Anterior cingulate cortex (tissue), 58 donors: ENCODE measurements at places on chromosomes 16 and 17.

GRCh38 chr16:4918781-4919251 lies 18.1 kb downstream of the PPL start:
- no peak for DNase-seq

- DNase-seq, result no peak
Observed at GRCh38 chr17:31466096-31466760, 74.8 kb downstream of the RAB11FIP4 start.

DNA sequence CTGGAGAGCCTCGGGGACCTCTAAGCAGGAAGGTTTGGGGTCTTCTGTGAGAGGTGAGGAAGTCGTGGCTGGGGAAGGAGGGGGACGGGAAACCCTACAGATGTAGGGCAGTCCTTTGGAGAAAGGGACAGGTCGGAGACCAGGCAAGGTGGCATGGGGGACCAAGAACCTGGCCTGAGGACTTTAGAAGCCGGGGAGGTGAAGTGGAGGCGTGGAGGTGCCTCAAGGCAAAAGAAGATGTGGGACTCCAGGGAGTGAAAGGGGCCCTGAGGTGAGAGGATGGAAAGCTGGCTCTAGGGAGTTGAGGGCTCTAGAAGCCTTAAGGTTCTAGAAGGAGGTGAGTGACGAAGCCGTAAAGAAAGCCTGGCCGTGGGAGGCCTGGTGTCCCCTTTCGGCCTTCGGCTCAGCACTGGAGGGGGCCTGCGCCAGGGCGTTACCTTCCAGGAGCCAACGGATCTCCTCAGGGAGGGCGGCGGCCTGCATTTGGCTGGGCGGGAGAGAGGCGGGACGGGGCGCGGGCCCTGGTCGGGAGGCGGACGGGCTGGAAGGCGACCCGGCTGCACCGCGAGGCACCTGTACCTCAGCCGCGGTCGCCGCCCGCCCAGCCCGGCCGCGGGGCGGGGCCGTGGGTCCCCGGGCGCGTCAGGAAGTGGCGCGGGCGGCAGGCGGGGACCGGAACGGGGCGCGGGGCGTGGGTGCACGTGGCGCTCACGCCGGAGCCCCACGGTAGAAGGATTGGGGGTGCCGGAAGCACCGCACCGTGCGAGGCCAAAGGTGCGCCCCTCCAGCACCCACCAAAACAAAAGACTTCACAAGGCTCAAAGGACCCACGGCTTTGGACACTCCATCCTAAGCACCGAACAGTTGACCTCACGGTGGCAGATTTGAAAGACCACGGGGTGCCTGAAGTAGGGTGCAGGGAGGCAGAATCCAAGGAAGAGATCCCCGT lies at the start of gene SKAP1:
Gene SKAP1, minus strand, starts transcription at position 577 of the 949 bp plus-strand sequence.
- DNase-seq, result no peak

GRCh38 chr17:76816590-76817135 lies 51.5 kb upstream of the MGAT5B start:
- peak; percentile 49 for DNase-seq

- DNase-seq, result no peak
Observed at GRCh38 chr16:15608398-15609285, 34.3 kb downstream of the MARF1 start.

DNA sequence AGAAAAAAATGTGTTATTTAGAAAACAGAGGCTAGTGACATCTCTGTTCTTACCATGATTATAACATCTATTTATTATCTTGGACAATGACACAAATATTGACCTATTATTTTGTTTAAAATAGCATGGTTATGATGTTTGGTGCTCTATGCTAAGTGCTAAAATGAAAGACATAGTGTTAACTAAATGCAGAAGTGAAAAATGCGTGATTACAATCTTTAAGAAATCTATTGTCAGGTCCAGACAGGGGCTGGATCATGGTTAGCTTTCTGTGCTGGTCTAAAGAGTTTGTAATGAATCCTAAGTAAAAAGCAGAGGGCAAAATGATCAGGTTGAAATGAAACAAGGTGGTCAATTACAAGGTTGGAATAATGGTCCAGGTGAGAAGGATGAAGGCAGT lies 622 bp upstream of the KRT28 start:
- no peak for DNase-seq

DNA sequence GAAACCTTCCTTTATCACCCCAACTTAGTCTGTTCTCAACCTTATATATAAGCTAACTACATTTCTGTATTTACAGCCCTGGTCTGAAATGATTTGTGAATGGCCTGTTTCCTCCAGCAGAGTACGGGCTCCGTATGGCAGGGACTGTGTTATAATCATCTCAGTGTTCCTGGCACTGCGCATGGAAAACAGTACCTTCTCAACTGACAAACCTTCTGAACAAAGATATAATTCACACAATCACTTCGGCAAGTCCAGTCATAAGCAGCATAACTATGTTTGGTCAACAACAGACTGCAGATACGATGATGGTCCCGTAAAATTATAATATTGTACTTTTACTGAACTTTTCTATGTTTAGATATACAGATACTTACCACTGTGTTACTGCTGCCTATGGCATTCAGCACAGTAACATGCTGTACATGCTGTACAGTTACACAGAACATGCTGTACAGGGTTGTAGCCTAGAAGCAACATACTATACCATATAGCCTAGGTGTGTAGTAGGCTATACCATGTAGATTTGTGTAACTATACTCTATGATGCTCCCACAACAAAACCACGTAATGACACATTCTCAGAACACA lies 30.0 kb downstream of the ANKFY1 start:
- DNase-seq, result no peak

DNA sequence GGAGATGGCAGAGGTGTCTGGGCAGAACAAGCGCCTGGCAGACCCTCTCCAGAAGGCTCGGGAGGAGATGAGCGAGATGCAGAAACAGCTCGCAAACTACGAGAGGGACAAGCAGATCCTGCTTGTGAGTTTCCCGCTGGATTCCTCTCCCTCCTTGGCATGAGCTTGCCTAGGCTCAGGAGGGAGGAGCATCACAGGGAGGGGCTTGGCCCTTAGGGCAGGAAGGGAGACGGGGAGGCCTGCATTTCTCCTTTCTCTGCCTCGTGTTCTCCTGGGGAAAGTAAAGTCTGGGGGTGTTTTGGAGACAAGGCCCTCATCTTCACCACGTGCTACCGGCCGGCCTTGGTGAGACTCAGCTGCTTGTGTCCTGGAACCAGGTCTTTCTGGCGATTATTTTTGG lies 18.0 kb upstream of the DBNDD1 start:
- DNase-seq, result no peak

DNA sequence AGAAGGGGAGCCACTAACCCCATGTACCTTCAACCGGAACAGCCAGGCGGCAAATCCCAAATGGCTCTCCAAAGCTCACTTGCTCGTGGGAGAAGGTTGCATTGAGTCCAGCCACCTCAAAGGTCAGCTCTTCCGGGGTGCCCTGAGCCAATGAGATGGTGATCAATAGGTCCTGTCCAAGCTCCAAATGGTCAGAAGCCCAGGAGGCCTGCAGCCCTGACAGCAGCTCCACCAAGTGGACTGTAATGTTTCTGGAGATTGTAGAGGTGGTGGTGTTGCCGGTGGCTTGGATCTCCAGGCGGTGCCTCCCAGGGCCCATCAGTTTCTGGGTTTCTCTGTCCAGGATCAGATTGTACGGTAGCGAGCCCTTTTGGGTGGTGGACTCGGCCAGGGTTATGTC lies 39.9 kb upstream of the BCO1 start:
- DNase-seq, result no peak

- no peak for DNase-seq
Observed at GRCh38 chr17:77854083-77854758, 104.3 kb upstream of the TNRC6C start.

DNA sequence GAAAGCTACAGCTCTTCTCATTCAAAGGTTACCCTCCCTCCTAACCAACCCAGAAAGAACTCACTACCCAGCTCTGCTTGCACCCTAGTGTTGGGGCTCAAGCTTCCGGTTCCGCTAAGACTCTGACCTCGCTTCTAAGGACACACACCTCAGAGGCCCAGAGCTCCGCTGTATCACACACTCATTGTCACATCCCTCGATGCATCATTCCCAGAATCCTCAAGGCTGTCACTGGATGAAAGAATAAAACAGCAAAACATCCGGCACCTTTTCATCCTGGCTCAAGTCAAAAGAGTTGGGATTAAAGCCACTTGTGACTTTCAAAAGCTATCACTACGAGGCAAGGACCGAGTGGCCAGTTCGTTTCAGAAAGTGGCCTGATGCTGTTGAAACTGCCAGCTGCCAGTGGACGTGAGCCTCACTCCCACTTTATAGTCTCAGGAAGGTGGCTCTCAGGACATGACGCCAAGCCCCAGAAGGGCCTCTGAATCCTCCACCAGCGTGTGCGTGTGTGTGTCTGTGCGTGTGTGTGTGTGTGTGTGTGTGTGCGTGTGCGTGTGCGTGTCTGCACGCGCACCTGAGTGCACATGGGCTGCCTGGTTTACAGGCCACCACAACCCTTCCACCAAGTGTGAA lies 29.0 kb downstream of the ZFHX3 start:
- no peak for DNase-seq

DNA sequence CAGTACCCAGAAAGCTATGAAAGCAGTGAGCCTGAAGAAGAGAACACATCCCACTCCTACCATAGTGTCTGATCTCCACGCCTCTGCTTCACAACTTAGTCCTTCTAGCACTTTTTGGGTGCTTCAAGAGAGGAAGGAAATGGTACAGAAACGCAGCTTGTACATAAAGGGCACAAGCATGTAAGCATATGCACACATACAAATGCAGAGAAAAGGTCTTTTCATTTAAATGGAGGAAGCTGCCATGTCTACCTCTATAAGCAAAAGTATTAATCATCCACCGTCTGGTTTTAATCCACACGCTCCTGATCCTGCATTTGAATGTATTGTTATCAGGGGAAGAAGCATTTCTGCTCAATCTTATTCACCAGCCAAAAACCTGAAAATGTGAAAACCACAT lies 100.7 kb downstream of the HIC1 start:
- DNase-seq, result no peak

- no peak for DNase-seq
Observed at GRCh38 chr17:47942568-47942967, 1.2 kb downstream of the PNPO start.

GRCh38 chr17:78174870-78175642 lies 6.7 kb downstream of the SYNGR2 start:
- no peak for DNase-seq

DNA sequence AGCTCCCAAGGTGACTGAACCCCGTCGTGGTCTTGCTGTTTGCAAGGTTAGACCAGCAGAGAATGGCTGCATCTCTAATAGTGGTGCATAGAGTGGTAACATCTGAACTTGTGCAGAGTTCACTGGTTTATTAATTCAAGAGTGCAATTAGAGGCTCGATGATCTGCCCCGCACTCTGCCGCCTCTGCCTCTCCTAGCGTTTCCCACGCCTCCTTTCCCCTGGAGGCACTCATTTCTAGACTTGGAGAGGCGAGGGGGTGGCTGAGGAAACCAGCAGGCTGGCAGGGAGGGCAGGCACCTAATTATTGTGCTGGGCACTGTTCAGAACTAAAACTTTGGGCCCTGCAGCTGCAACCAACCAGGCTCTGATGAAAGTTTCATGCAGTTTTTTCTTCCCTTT lies 363.5 kb upstream of the EEF2KMT start:
- DNase-seq, result no peak
